Putamen (tissue), 1 donor: ENCODE measurements at places on chromosomes 11 and 22.

- no peak for DNase-seq
These were observed 1.1 kb downstream of the PRDX5 start for GRCh38 chr11:64318766-64319761.

- no peak for DNase-seq
These were observed 423.9 kb downstream of the SOX6 start for GRCh38 chr11:15932417-15932816.

- DNase-seq, result peak; percentile 98
These were observed at the start of gene TPP1 for GRCh38 chr11:6619004-6619745. TPP1 (minus strand) TSS chr11:6619422; CDS start chr11:6619400, 22 bp downstream.

GRCh38 chr11:44764583-44764982, 37.8 kb downstream of the TSPAN18 start:
- DNase-seq, result no peak

GRCh38 chr11:45108070-45109064, 38.1 kb upstream of the PRDM11 start:
- no peak for DNase-seq

DNA sequence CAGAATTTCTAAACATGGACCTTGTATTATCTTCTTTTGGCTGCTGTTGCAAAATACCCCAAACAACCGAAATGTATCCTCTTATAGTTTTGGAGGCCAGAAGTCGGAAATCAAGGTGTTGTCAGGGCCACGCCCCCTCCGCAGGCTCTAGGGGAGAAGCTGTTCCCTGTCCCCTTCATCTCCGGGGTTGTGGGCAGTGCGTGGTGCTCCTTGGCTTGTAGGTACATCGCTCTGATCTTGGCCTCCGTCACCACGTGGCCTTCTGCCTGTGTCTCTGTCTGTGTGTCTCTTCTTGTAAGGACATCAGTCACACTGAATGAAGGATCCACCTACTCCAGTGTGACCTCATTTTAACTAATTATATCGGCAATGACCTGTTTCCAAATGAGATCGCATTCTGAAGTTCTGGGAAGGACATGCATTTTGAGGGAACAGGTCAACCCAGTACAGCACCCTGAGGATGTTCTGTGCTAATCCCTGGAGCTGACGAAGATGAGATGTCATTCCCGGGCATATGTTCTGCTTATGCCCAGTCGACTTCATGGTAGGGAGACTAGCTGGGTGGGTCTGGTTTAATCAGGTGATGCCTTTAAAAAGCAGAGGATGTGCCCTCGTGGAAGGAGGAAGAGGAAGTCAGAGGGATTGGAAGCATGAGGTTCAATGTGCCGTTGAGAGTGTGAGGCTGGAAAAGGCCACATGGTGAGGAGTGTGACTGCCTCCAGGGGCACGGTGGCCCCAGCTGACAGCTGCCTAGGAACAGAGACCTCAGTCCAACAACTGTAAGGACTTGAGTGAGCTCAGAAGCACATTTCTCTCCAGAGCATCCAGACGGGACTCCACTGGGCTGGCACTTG, 531.1 kb downstream of the TBC1D22A start:
- no peak for DNase-seq

DNA sequence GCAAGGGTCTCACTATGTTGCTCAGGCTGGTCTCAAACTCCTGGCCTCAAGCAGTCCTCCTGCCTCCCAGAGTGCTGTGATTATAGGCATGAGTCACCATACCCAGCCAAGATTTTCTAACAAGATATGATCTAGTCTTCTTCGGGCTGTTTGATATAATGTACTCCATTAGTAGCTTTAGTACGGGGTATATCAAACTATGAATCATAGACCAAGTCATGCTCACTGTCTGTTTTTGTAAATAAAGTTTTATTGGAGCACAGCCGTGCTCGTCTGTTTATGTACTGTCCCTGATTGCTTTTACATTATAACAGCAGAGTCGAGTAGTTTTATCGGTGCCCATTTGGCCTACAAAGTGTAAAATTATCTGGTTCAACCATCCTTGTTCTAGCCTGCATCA, 43.9 kb upstream of the GRIK4 start:
- DNase-seq, result no peak

- DNase-seq, result no peak
These were observed 30.2 kb upstream of the CRYBB3 start for GRCh38 chr22:25169278-25170031.

GRCh38 chr11:116515664-116516184, 257.1 kb downstream of the BUD13 start:
- DNase-seq, result no peak

- no peak for DNase-seq
These were observed 25.1 kb downstream of the APOL3 start for GRCh38 chr22:36135306-36135980.
